ENCODE measurements at places on chromosomes 3 and 15.

GRCh38 chr3:106962993-106963392 is 414.2 kb upstream of the CCDC54 start:
- no peak for DNase-seq

- no peak for DNase-seq
These were observed 727.2 kb downstream of the SI start for GRCh38 chr3:164351131-164351530.

DNA sequence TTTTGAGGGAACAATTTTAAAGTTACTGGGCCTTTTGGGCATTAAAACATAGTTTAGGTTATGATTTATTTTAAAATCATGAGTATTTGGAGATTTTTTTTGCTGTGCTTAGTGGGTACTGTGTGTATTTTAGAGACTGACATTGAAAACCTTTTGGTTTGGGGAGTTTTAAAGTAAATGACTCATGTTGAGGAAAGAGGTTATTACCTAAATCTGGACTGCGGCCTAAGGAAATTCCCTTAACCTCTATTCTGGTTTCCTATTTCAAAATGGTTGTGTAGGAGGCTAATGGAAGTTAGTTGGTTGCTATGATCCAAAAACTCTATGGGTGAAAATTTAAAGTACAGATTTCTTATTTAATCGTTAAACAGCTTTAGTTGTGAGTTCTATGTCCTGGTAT is 57.3 kb upstream of the DPH6 start:
- no peak for DNase-seq

- DNase-seq: no peak
These were observed 15.8 kb downstream of the SLC9A9 start for GRCh38 chr3:143832433-143832832.

Data from Caco-2 (cell line).